Esophagus squamous epithelium (tissue), 5 donors: ENCODE measurements at places on chromosomes 3 and 15.

DNA sequence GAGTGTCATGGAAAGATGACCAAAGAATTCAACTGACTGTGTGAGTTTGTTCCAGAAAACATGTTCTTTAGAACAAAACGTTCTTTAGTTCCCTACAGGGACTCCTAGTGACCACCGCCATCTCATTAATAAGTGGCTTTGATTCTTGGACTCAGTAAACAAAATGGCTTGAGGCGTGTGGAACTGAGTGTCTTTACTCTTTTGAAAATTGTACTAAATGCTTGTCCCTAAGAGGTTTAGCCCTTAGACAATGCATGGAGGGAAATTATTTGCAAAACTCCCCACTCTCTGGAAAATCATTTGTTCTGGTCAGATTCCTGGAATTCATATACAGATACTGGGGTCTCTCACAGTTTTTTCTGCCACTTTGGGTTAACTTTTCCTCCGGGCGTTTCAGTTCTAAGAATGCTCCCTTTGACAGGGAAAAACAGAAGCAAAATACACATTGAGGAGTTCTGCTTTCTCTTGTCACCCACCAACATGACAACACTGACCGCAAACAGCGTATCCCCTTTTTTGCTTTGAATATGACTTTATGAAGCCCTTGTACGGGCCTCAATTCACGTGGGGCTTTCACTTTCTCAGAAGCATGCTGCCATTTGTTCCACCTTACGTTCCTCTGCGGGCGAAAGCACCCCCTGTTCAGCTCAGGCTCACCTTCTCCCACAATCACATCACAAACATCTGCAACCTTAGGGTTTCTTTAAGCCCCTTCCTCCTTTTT lies 15.3 kb upstream of the NRROS start:
- no peak for DNase-seq

- no peak for DNase-seq
Observed at GRCh38 chr3:170324962-170325361, 32.6 kb upstream of the SKIL start.

GRCh38 chr3:133428552-133428951 lies 28.7 kb downstream of the BFSP2 start:
- DNase-seq, result no peak

DNA sequence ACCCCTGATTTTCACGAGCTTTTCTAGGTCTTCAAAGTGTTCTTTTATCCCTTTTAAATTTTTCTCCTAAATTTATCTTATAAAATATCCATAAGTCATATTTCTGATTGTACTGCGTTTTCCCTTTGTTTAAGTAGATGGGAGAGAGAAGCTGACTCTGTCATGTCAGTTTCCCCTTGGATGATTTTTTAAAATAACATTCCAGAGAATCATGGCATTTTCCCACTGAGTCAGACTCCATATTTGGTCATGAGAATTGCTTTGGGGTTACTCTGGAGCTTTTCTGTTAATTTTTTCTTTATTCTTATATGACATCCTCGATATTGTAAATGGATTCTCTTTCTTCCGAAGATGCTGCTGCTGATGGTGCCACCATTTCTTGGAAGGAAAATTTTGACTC lies 28.6 kb upstream of the UMPS start:
- DNase-seq, result no peak

DNA sequence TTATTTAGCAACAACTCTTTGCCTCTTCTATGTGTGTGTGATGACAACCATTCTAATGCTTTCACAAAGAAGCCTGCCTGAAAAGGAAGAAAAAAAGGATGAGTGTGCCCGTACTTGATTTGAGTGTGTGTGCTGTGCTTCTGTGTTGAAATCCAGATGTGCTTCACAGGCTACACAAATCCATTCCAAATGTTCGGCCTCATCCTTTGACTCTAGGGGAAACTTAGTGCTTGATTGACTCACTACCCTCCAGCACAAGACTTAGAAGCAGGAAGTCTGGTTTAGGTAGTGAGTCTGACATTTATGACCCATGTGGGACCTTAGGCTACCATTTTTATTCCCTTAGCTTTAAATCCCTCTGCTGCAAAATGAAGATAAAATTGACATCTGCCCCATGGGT lies 108.8 kb upstream of the PLAAT1 start:
- no peak for DNase-seq

GRCh38 chr3:184786280-184786941 lies 25.6 kb upstream of the VPS8 start:
- peak; percentile 9 for DNase-seq

DNA sequence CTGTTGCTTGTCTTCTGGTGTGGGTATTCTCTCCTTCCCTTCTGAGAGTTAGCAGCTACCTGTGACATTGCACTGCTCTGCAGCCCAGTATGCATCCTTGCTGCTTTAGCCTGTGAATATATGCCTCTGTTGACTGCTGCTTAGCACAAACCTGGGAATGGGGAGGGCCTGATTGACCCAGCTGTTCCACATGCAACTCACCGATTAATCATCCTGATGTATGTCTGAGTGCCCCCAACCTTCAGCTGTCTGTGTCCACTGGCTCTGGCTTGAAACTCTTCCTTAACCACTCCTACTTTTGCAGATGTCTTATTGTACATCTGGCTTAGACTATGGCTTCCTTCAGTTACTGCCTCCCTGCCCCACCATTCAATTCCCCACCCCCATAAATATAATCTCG lies 119.1 kb downstream of the RASA2 start:
- no peak for DNase-seq

- DNase-seq, result no peak
Observed at GRCh38 chr3:136473716-136474326, 223.7 kb downstream of the PCCB start.

GRCh38 chr15:87483468-87483867 lies 773.1 kb downstream of the NTRK3 start:
- DNase-seq, result no peak

DNA sequence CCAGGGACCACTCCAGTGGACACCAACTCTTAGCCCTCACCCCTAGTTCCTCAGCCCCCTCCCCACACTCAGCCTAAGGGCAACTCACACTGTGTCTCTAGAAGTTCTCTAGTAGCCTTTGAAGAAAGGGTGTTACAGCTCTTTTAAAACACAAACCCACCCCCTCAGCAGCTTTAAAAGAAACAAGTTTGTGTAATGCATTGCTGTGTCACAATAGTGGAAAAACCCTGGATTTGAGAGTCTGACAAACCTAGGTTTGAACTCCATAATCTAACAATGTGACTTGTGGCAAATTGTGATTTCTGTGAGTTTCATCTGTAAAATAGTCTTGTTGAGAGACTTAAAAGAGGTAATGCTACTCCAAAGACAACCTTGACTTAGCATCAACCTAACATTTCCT lies 54.0 kb downstream of the PLCH1 start:
- no peak for DNase-seq

GRCh38 chr3:145144361-145144760 lies 1016.6 kb downstream of the PLOD2 start:
- no peak for DNase-seq
